Stimulated activated CD8-positive, alpha-beta memory T cell treated with anti-CD3 and anti-CD28 coated beads, Interleukin-7, amount 100 ng/mL, for 48 hours (primary cell): ENCODE measurements at places on chromosomes 3 and 15.

- DNase-seq: no peak
Measured at GRCh38 chr15:91407269-91407889, 307.3 kb downstream of the SV2B start.

DNA sequence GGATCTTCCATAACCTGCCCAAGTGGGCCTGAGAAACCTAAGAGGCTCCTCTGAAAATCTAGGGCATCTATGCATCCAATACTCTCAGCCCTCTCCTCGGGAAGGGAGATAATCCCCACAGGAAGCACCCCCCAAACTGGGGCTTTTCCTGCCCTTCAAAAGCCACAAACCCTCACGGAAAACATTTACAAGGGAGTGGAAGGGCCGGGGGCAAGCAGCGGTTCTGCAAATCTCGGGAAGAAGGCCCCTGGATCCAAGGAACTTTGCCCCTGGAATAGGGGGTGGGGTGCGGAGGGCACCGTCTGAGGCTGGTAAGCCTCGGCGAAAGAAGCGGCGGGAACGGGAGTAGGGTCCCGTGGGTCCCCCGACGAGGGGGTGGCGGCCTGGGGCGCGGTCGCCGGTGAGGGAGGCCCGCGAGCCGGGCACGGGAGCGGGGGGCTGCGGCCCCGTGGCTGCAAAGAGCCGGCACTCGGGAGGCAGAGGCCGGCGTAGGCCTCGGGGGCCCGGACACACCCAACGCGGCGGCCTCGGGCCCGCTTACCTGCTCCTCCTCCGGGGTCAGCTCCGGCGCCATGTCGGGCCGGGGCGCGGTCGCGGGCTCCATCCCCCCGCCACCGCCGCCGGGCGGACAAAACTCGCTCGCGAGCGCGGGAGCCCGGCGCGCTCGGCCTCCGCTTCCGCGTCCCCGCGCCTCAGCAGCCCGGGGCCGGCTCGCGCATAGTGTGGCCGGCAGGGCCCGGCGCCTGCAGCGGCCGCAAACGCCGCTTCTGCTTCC is 755 bp downstream of the PTPN9 start:
- no peak for DNase-seq

- DNase-seq: no peak
Measured at GRCh38 chr3:100641471-100642032, 32.2 kb downstream of the ADGRG7 start.

- DNase-seq: no peak
Measured at GRCh38 chr3:149777414-149778214, 14.7 kb downstream of the ANKUB1 start.

DNA sequence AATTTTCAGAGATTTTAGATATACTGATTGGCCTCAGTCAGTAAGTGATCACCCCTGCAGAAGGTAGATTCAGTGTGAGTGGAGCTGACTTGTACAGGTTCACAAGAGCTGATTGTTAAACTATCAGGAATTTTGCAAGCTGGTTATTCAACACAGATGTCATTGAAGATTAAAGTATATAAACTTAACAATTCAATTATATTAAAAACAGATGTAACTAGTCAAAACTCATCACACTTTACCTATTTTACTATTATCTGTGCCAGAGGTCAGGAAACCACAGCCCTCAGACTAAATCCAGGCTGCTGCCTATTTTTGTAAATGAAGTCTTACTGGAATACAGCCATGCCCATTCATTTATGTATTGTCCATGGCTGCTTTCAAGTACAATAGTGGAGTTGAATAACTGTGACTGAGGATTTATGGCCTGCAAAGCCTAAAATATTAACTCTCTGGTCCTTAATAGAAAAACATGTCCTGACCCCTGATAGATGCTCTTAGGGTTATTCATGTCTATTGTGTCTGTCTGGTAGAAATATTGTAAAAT is 429.3 kb upstream of the PDZRN3 start:
- DNase-seq: no peak

DNA sequence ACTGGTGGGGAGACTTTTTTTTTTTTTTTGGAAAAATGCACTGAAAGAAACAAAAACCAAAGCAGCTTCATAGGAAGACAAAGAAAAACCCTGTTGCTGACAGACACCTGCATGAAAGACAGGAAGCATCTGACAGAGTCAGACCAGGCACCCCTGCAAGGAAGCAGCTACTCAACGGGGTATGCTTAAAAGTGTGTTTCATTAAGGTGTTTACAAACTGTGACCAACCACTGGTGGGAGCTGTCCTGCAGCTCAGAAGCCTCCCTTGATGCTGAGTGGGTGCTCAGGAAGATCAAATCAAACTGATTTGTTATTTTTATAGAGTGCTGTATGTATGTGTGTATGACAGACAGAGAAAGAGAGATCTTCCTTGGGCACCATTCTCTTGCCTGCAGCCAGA is 34.7 kb upstream of the AGBL1 start:
- DNase-seq: no peak

DNA sequence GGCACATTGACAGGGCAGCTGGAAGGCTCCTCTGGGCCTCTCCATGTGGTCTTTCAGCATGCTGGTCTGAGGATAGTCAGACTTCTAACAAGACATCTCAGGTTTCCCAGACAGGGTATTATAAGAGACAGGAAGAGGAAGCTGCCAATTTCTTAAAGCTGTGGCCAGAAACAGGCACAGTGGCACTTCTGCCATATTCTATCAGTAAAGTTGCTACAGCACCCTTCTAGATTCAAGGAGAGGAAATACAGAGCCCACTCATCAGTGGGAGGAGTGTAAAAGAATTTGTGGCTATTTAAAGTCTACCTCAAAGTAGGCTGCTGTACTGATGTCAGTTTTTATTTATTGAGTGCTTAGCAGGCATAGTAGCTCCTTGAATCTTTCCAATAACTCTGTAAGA is 55.5 kb downstream of the BTD start:
- DNase-seq: no peak

DNA sequence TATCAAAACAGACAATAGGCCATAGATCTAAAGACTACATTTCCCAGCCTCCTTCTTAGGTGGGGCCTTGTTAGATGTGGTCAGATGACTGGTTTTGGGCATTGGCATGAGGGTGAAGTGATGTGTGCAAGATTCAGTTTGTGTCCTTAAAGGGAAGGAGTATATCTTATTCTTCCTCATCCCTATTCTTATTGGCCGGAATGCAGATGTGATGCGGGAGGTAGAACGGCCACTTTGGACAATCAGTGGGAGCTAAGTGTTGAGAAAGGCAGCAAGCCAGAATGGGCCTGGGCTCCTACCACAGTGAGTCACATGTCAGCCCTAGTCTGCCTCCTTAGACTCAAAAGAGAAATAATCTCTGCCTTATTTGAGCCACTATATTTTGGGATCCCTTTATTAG is 89.8 kb upstream of the MEX3B start:
- DNase-seq: no peak

DNA sequence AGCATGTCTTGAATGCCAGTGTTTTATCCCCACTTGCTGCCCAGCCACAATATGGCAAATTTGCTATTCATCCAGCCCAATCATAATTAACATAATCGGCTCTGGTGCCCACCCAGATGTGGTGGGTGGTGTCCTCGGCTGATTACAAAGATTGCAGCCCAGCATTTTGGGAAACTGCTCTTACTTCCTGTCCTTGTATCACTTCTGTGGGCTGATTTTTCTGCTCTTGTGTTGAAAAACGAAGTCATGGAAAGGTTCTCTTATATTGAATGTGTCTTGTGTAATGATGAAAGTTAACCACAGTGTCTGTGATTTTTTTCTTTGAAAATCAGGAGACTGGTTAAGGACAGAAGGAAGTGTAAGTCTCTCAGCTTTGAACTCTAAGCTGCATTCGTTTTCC is 141.7 kb downstream of the CACNA2D3 start:
- DNase-seq: no peak

DNA sequence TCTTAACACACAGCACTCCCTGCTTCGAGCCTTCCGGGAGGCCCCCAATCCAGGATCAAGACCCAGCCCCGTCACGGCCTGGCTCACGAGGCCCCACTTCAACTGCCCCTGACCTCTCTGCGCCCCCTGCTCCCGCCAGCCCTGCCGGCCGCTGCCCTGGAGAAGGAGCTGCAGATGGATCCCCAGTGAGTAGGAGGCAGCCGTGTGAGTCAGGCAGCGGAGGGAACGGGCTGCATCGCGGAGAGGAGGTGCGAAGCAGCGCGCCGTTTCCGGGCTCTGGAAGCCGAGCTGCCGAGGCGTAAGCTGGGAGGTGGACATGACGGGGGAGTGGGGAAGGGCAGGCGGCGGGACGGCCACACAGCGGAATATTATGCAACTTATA is 133.4 kb downstream of the TPRA1 start:
- no peak for DNase-seq

DNA sequence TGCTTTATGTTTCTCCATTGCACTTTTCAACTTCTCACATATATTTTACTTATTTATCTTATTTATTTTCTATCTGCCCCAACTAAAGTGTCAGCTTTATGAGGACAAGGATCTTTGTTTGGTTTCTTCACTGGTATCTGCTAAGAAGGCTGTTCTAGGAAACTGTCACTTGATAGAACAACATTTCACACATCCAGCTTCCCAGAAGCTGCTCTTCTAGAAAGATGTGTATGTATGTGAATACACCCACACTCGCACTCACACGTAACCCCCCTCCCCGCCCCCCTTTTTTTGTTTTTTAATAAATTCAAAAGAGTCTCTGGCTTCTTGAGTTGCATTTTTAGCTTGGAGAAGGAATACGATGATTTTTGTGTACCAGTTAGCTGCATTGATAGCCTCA is 143.1 kb downstream of the AKAP13 start:
- no peak for DNase-seq

GRCh38 chr3:101851850-101852714 is 2.8 kb downstream of the NFKBIZ start:
- no peak for DNase-seq

DNA sequence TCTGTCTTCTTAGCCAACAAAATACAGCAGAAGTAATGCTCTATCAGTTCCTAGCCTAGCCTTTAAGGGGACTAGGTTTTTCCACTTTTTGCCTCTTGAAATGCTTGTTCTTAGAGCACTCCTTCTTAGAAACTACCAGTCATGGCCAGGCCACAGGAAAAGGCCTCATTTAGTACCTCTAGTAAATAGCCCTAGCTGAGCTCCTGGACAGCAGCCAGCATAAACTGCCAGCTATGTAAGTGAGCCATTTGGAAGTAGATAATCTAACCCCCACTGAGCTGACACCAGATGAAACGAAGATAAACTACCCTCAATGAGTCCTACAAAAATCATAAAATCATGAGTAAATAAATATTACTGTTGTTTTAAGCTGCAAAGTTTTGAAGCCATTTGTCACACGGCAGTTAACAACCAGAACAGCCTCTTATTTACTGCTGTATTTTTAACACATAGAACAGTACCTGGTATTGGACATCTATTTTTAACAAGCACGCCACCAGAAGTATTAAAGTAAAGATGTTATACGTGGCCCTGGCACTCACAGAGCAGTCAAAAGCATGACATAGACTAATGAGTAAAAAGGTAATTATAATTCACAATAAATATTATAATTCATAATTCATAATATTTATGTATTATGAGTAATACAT is 12.0 kb downstream of the TBC1D5 start:
- DNase-seq: no peak

DNA sequence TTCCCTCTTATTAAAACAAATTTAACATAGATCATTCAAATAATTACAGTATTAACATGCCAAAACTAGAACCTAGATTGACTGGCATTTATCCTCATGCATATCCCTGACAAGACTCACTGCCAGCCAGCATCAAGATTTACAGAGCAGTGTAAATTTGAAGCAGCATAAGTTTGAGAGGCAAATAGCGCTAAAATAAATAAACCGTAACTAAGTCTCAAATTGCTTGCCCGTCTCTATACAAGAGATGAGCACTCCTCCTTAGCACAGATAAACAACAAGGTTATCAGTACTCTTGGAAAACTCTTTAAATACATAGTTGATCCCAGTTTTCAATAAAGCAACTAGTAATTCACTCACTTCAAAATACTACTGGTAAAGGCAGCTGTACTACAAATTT is 29.6 kb downstream of the MSL2 start:
- DNase-seq: no peak

DNA sequence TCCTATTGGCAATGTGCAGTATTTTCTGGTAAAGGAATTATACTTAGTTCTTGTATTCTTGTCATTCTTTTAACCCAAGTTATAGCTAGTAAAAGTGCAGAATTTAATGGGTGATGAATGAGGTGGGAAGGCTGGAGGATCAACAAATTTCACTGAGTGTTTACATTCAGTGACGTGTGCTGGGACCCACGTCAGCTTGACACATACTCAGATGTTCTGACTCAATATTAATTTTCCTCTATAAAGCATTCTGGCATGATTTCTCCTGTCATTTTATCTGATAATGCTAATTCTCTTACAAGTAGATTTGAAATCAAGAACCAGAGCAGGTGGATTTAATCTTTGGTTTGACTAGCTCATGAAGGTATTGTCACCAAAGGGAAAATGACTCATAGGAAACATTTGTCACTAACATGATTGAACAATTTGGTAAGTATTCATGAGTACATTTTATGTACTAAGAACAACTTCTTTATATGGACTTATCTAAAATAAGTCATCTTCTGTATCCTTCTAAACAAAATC is 71.0 kb upstream of the SYNPR start:
- no peak for DNase-seq

DNA sequence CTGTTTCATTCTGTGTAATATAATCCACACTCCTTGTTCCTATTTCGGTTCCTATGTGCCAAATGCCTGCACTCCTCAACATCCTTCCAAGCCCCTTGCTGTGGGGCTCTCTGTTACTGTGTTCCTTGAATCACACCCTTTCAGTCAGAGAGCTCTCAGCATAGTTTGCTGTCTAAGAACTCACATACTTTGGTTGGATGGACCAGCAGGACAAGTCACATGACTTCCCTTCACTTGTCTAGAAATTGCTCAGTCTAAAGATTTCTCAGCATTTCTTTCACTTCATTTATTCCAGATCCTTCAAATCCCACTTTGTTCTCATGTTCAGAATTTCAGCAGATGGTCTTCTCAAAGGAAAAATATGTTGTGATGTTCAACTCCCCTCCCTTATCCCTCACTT is 203.5 kb upstream of the PFN2 start:
- no peak for DNase-seq

DNA sequence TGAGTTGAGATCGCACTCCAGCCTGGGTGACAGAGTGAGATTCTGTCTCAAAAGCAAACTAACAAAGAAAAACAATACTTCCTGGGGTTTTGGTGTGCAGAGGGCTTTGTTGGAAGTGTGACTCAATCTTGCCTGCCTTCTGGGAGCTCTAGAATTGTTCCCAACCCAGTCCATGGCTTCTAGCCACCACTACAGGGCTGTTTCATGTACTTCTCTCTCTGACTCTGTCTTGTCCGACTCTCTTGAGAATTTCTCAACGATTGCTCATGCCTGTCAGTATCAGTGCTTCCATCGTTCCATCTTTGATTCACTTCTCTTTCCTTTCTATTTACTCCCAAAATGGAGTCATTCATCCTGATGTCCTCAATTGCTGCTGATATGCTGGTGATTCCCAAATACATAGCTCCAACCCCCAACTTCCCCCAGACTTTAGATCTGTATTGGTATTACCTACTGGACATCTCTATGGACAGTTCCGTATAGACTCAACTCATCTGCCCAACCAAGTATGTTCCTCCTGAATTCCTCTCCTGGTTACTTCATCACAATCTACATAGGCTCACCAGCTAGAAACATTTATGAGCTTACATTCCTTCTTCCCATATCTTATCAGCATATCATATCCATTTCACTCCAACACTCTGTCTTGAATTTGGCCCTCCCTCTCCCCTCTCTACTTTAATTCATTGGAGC is 1.8 kb upstream of the AP2M1 start:
- DNase-seq: no peak

GRCh38 chr15:29687939-29688505 is 134.2 kb downstream of the TJP1 start:
- no peak for DNase-seq
